Fibroblast of skin of left biceps (primary cell): ENCODE measurements at places on chromosomes 1 and 21.

- DNase-seq = peak; percentile 6
These were observed 13.9 kb downstream of the NT5C1A start for GRCh38 chr1:39657923-39658485.

DNA sequence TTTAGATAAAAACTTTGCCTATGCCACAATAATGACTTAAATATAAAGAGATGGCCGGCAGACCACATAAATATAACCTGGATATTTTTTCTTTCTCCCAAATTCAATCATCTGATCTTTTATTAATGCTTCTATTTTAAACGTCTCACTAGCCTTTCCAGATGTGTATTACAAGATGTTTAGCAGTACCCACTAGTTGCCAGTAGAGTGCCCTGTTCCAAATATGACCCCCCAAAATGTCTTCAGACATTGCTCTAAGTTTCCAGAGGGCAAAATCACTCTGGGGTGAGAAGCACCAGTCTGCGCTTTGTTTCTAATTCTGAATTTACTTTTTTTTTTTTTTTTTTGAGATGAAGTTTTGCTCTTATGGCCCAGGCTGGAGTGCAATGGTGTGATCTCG, 268.1 kb downstream of the GRIK1 start:
- DNase-seq = no peak

- no peak for DNase-seq
These were observed 1.0 kb upstream of the SAMD13 start for GRCh38 chr1:84300501-84300900.

DNA sequence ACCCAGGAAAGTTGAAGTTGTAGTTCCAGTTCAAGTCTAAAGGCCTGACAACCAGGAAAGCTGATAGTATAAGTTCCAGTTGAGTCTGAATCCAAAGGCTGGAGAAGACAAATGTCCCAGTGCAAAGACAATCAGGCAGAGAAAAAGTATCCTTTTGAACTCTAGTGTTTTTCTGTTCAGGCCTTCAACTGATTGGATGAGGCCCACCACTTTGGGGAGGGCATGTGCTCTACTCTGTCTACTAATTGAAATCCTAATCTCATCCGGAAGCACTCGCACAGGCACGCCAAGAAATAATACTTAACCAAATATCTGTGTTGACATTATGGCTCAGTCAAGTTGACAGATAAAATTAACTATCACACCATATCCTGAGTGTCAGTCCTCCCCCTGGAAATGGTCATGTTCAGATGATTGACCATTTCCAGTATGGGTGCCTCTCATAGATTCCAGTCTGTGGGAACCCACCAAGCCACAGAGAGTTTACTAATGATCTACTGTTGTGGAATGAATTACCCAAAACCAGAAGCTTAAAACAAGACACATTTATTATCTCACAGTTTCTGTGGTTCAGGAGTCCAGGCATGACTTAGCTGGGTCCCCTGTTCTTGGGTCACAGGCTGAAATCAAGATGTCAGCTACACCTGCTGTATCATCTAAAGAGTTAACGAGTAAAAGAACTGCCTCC, 296.3 kb upstream of the ZP4 start:
- no peak for DNase-seq

DNA sequence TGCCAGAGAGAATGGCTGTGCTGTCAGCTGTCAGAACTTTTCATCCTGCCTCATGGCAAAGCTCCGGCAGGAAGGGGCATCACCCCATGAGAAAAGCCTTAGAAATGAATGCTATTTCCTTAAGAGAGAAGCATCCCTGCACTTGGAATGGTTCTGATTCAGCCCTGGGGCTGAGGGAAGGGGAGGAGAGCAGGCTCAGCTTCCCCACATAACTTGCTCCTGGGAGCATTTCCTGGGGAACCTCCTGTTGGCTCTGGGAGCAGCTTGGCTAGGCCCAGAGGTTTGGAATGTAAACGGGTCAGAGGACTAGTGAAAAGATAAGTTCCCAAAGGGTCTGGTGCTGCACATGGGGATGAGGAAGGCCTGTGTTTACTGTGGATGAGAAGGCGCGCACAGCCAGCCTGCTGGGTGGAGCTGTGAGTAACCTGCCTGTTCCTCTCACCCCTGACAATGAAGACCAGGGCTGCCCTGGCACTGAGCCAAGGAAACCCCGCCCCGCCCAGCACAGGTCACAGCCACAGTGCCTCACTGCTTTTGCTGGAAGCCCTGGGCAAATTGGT, 5.0 kb downstream of the PRELP start:
- peak; percentile 82 for DNase-seq

- DNase-seq = no peak
These were observed 291.7 kb upstream of the ZRANB2 start for GRCh38 chr1:71372496-71372895.
